Caco-2 (cell line): ENCODE measurements at places on chromosomes 12 and 14.

GRCh38 chr14:65517635-65518542 lies 105.4 kb downstream of the FUT8 start:
- no peak overlapping the region for H3K27ac ChIP-seq
- no peak for DNase-seq
- H3K4me3 ChIP-seq, result no peak overlapping the region
- no peaks in the 10 kb centered on the region for H3K27me3 ChIP-seq
- H3K4me1 ChIP-seq, result peaks cover 3% of the 10 kb centered on the region; the same call in 1 of the 2 replicates

DNA sequence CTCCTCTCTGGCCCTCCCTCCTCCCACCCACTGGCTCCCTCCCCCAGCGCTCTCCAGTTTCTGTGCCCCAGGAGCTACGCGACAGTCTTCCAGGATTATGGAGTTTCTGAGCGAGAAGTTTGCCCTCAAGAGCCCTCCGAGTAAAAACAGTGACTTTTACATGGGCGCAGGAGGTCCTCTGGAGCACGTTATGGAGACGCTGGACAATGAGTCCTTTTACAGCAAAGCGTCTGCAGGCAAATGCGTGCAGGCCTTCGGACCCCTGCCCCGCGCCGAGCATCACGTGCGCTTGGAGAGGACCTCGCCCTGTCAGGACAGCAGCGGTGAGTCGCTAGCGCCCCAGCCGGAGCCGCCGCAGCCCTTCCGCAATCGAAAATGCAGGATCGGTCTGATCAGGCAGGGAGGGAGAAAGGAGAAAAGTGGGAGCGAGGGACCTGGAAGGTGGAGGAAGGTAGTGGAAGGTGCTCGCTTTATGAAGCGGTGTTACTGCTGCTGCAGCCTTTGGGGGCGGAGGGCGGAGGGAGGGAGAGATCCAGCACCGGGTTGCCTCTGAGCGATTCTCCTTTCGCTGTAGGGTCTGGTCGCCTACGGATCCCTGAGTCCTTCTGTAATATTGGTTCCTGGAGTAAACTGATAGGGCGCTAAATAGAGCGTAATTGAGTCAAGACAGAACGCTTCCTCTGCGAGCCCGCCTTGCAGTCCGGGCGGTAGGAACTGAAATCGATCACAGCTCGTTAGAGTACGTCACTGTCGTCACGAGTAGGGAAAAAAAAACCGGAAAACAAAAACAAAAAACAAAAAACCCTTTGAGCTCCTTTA lies at the start of gene ALX1:
ALX1 (plus strand) TSS at position 56 of the 819 bp plus-strand sequence; CDS start at position 98, 42 bp downstream.
- 0 out of 2 replicates have a peak, but pooled peaks cover 8% of the 10 kb centered on the region for H3K4me1 ChIP-seq
- H3K27ac ChIP-seq, result no peak within 1 kb of the TSS
- no peaks in the 10 kb centered on the region for H3K27me3 ChIP-seq
- H3K4me3 ChIP-seq, result peak within 1 kb of the TSS; percentile 48
- H3K36me3 ChIP-seq, result no peaks in the 10 kb centered on the region

DNA sequence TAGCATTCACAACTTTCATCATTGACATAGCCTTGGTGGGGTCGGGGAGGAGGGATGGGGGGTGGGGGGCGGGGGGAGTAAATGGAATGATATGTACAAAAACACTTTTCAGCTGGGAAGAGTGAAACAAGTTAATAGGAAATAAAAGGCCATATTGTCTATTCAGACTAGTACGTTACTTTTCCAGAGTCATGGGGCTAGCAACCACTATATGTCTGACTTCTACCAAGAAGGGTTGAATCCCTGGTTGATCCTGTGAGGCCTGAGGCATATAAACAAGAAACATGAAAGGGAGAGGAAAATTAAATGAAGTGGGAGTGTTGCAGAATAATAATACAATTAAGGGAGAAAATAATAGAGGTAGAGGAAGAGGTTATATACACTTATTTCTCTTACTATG lies 225.5 kb downstream of the ERC1 start:
- H3K4me3 ChIP-seq, result no peak overlapping the region
- peaks cover 13% of the 10 kb centered on the region for H3K4me1 ChIP-seq
- no peak overlapping the region for H3K27ac ChIP-seq
- no peaks in the 10 kb centered on the region for H3K36me3 ChIP-seq
- no peak for DNase-seq
- H3K27me3 ChIP-seq, result no peaks in the 10 kb centered on the region

DNA sequence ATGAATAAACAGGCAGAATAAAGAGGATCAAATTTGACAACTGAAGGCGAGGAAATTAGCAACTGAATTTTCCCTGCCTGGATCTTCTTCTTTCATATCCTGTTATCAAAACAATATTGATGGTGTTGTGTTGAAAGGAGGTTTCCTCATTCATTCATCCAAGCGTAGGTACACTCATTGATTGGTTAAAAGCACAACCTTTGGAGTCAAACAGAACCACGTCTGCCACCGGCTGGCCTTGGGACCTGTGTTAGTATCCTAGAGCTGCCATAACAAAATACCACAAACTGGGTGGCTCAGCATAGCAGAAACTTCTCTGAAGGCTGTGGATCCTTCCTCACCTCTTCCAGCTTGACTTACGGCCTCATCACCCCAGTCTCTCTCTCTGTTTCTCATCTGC lies 268.6 kb upstream of the PWP1 start:
- no peak for DNase-seq
- no peaks in the 10 kb centered on the region for H3K4me1 ChIP-seq
- H3K4me3 ChIP-seq, result no peak overlapping the region
- H3K36me3 ChIP-seq, result no peaks in the 10 kb centered on the region

DNA sequence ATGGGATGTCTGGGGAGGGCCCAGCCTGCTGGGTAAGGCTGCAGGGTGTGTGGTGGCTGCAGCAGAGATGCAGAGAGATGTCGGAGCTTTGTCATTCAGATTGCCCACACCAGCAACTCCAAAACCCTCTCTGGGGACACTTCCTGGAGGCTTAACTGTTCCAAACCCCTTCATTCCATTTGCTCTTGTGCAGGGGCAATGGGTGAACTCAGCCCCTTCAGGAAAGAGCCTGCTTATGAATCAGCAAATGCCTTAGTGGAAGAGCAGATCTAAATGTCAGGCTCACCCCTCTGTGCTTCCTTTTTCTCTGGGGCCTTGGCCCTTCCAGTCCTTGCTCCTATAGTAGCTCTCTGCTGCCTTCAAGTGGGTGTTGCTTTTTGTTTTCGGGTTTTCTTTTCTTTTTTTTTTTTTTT lies 36.7 kb upstream of the GPATCH2L start:
- H3K27ac ChIP-seq, result no peak overlapping the region
- DNase-seq, result no peak
- H3K4me1 ChIP-seq, result no peaks in the 10 kb centered on the region
- H3K4me3 ChIP-seq, result no peak overlapping the region
- H3K27me3 ChIP-seq, result no peaks in the 10 kb centered on the region
- no peaks in the 10 kb centered on the region for H3K36me3 ChIP-seq

DNA sequence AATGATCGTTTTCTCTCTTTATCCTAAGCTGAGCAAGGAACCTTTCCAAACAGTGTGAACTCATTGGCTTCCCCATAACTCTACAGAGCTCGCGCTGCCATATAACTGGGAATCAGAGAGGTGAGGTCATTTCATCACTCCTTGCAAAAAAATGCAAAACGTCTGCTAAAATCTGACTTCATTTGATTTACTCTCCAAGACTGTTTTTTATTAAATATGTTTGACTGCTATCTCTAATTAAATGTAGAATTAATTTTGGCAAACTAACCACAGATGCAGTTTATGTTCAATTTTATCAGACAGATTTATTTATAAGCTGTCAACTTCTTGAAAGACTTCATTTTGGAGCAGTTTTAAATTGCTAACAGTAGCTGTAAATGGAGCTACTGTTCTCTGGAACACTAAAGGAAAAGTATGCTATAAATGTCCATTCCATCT lies 131.6 kb upstream of the SOX5 start:
- peaks cover 57% of the 10 kb centered on the region for H3K4me1 ChIP-seq
- DNase-seq, result no peak
- H3K4me3 ChIP-seq, result no peak overlapping the region
- no peak overlapping the region for H3K27ac ChIP-seq

GRCh38 chr12:117148642-117149041 lies 41.6 kb downstream of the FBXO21 start:
- no peak overlapping the region for H3K27ac ChIP-seq
- H3K36me3 ChIP-seq, result peaks cover 1% of the 10 kb centered on the region; the same call in 1 of the 2 replicates
- no peak for DNase-seq
- H3K4me3 ChIP-seq, result no peak overlapping the region
- peaks cover 9% of the 10 kb centered on the region for H3K4me1 ChIP-seq

GRCh38 chr12:104258476-104259067 lies 43.0 kb downstream of the TXNRD1 start:
- no peaks in the 10 kb centered on the region for H3K4me1 ChIP-seq
- H3K27ac ChIP-seq, result no peak overlapping the region
- H3K27me3 ChIP-seq, result no peaks in the 10 kb centered on the region
- DNase-seq, result no peak
- H3K4me3 ChIP-seq, result no peak overlapping the region

DNA sequence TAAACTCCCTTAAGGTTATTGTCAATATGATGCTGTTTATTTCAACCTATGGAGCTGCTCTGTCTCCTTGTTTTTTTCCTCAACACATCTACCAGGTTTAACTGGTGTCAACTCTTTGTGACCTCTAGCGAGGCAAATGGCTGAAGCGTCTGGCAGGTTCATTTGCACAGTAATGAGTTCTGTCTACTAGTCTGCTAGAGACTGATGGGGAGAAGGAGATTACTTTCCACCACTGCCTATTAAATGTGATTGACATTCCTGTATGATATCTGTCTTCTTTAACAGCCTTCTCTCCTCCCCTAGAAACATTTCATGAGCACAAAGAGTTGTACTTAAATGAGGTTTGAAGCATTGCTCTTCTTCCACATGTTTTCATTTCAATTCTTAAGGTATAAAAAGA lies 253.7 kb downstream of the SLC6A15 start:
- H3K36me3 ChIP-seq, result no peaks in the 10 kb centered on the region
- H3K27me3 ChIP-seq, result no peaks in the 10 kb centered on the region
- no peak for DNase-seq
- no peak overlapping the region for H3K4me3 ChIP-seq
- H3K27ac ChIP-seq, result no peak overlapping the region

GRCh38 chr12:55420307-55420962 lies 5.6 kb upstream of the OR6C76 start:
- H3K27me3 ChIP-seq, result no peaks in the 10 kb centered on the region
- DNase-seq, result no peak
- H3K36me3 ChIP-seq, result no peaks in the 10 kb centered on the region
- H3K27ac ChIP-seq, result no peak overlapping the region

DNA sequence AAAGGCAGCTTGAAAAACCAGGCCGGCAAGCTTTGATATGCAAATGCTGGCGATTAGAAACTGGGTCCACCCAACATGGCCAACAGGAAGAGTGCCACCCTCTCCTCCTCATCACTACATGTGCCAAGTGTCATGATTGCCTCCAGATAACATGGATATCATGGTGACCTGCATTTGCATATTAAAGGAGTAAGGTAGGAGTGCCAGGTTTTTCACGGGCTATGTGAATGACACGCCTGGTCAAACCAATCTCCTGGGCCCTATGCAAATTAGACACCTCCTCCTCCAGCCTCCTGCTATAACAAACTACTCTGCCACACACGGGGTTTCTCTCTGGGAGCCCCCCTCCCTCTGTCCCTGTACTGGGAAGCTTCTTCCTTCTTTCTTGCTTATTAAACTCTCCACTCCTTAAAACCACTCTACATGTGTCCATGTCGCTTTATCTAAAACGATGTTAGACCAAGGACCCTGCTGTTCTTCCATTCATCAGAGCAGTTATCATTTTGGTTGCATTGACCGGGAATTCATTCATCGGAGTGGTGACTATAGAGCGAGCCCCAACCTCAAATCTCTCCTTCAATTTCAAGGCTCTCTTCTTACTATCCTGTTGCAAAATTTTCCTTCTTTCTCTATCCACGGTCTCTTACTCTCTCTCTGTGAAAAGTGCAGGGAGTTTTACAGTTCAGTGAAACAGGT lies 27.5 kb downstream of the APOBEC1 start:
- H3K27me3 ChIP-seq, result no peaks in the 10 kb centered on the region
- DNase-seq, result no peak
- peaks cover 30% of the 10 kb centered on the region for H3K4me1 ChIP-seq
- H3K36me3 ChIP-seq, result no peaks in the 10 kb centered on the region
- peak overlapping the region; percentile 16 for H3K27ac ChIP-seq

GRCh38 chr14:103433916-103434563 lies 48.8 kb downstream of the MARK3 start:
- H3K36me3 ChIP-seq, result no peaks in the 10 kb centered on the region
- H3K27me3 ChIP-seq, result no peaks in the 10 kb centered on the region
- H3K4me3 ChIP-seq, result no peak overlapping the region

GRCh38 chr12:10574307-10574706 lies 39.1 kb downstream of the MAGOHB start:
- DNase-seq, result no peak
- no peak overlapping the region for H3K4me3 ChIP-seq
- H3K36me3 ChIP-seq, result no peaks in the 10 kb centered on the region
- no peak overlapping the region for H3K27ac ChIP-seq
- peaks cover 19% of the 10 kb centered on the region; the same call in 1 of the 2 replicates for H3K4me1 ChIP-seq

- peak; percentile 47 for DNase-seq
- no peaks in the 10 kb centered on the region for H3K36me3 ChIP-seq
- H3K4me1 ChIP-seq, result peaks cover 35% of the 10 kb centered on the region
- H3K4me3 ChIP-seq, result peak overlapping the region; percentile 98
- H3K27me3 ChIP-seq, result no peaks in the 10 kb centered on the region
These were observed 427 bp upstream of the TMEM120B start for GRCh38 chr12:121712190-121712460.

- no peak for DNase-seq
- no peaks in the 10 kb centered on the region for H3K4me1 ChIP-seq
These were observed 16.9 kb downstream of the PDE6H start for GRCh38 chr12:14989790-14990189.

DNA sequence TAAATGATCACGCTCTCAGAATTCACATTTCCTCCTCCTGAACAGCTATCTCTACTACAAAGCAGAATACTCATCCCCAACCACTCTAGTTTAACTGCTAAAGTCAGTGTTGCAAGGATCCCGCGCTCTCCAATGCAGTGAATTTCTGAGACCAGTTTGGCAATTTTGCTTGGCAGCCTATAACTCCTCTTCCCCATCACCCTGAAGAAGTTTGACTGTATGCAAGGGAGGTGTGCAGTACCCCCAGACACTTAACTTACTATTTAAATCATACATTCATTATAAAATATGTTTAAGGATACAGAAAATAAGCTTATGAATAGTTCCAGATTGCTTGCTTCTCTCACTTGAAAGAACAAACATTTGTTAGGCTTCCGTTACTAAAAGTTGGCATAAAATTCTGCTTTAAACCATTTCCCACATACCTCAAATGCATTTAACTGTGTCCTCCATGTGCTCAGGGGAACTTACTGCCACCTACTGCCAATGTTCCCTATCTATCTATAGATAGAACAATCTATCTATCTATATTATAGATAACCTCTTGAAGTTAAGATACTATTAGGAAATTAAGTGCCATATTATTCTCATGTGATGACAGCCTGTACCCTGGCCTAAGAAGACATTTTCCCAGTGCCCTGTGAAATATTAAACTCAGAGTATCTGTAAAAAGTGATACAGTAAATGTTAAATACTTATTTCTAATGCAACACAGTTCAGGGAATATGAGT lies 2.4 kb downstream of the LGR5 start:
- H3K4me1 ChIP-seq, result peaks cover 3% of the 10 kb centered on the region; the same call in 1 of the 2 replicates
- no peak for DNase-seq
- H3K27ac ChIP-seq, result peak overlapping the region; percentile 40

GRCh38 chr12:121240484-121241101 lies 30.7 kb downstream of the P2RX4 start:
- H3K27me3 ChIP-seq, result no peaks in the 10 kb centered on the region
- no peak overlapping the region for H3K27ac ChIP-seq
- no peaks in the 10 kb centered on the region; the same call in 1 of the 2 replicates for H3K36me3 ChIP-seq
- H3K4me3 ChIP-seq, result no peak overlapping the region
- no peaks in the 10 kb centered on the region for H3K4me1 ChIP-seq

- no peaks in the 10 kb centered on the region for H3K36me3 ChIP-seq
- no peaks in the 10 kb centered on the region for H3K27me3 ChIP-seq
- no peak for DNase-seq
- no peak overlapping the region for H3K4me3 ChIP-seq
- no peak overlapping the region for H3K27ac ChIP-seq
These were observed 577.2 kb downstream of the PRKD1 start for GRCh38 chr14:29350496-29350895.
